Kidney capillary endothelial cell (primary cell): ENCODE measurements at places on chromosomes 7 and 10.

DNA sequence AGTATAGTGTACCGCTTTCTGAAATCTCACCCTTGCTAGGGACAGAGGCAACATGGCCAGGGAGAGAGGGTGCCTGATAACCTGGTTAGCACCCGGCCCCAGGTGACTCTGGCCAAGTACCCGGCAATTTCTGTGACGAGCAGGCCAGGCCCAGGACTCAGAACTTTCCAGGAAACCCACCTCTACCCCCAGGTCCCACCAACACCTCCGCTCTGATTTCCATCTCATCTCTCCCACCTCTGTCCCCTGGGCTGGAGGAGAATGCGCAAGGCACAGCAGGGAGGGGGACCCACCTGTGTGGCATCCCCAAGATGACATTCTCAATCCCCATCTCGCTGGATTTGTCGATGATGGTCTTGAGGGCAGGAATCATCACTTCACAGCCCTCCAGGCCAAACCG lies 11.6 kb downstream of the OGDHL start:
- DNase-seq: no peak

GRCh38 chr10:48657416-48657815 lies 27.3 kb upstream of the WDFY4 start:
- no peak for DNase-seq

GRCh38 chr10:42866115-42866995 lies 83.8 kb downstream of the BMS1 start:
- peak; percentile 69 for DNase-seq

GRCh38 chr10:32211046-32211363 lies 136.0 kb downstream of the EPC1 start:
- DNase-seq: no peak

GRCh38 chr7:8263048-8263447 lies 1.1 kb upstream of the ICA1 start:
- DNase-seq: no peak

- DNase-seq: no peak
Measured at GRCh38 chr10:95628786-95629185, 27.7 kb downstream of the ALDH18A1 start.

DNA sequence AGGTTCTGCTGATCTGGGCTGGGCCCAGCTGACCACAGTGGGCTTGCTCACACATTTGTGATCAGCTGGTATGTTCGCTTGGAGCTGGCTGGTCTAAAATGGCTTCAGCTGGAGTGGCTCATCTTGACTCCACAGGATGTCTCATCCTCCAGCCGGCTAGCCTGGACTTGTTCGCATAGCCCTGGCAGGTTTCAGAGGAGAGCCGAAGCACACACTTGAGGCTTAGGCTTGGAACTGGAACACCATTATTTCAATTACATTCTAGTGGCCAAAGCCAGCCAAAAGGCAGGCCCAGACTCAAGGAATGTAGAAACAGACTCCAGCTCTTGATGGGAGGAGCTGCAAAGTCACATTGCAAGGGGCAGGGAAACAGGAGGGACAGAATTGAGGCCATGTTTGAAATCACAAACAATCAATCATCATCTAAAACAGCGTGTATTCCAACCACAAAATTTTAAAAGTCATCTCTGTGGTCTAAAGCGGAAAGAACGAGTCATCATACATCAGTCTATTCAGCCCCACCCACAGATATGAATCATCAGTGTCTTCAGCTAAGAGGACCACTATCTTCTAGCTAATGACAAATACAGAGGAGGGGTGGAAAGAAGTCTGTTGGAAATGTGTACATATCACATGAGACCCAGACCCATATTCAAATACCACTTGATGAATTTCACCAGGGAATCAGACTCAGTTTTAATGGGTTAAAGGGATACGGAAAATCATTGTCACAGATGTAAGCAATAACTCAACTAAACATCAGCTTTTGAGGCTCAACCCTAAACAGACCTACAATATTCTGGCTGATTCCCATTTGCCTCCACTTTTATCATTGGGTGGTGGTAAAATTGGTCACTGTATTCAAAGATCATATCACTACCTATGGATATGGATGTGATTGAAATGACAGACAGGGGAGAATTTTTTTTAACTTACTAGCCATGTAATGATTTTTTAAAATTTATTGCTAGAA lies 139.0 kb upstream of the MKLN1 start:
- DNase-seq: peak; percentile 29

DNA sequence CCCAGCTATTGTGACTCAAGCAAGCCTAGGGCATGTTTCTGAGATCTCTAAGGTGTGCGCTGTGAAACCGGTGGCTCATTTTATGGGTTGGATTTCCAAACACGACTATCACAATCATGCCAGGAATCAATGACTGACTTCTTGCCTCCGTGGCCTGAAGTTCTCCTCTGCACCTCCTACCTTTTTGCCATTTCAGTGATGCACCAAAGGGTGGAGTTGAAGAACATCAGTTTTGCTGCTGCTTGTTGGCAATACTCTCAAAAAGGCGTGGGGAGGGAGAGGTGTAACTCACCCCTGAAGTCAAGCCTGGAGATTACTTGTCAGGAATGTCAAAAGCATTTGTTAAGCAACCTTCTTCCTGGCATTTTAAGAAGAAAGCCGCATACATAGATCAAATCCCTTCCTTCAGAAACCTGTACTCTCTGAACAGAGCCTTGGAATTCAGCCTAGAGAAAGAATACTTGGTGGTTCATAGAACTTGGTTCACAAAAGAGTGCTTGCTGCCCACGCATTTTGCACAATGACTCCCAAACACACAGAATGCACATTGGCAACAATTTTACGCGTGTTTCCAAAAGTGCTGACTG lies 41.0 kb downstream of the KIAA1217 start:
- DNase-seq: no peak

GRCh38 chr7:18154726-18155125 lies 127.1 kb upstream of the PRPS1L1 start:
- DNase-seq: no peak

- no peak for DNase-seq
Measured at GRCh38 chr7:118793582-118793981, 569.1 kb downstream of the ANKRD7 start.

DNA sequence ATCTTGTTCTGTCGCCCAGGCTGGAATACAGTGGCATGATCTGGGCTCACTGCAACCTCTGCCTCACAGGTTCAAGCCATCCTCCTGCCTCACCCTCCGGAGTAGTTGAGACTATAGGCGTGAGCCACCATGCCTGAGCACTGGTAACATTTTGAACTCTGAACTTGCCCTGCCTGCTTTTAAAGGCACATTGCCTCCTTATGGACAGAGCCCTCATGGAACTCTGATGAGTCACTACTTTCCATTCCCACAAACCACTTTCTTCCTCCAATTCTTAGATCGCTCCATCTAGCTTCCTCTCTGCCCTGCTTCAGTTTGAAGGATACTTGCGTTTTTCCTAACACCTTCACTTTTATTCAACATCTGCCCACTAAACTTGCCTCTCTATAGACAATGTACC lies 38.1 kb downstream of the PRPS1L1 start:
- DNase-seq: no peak

DNA sequence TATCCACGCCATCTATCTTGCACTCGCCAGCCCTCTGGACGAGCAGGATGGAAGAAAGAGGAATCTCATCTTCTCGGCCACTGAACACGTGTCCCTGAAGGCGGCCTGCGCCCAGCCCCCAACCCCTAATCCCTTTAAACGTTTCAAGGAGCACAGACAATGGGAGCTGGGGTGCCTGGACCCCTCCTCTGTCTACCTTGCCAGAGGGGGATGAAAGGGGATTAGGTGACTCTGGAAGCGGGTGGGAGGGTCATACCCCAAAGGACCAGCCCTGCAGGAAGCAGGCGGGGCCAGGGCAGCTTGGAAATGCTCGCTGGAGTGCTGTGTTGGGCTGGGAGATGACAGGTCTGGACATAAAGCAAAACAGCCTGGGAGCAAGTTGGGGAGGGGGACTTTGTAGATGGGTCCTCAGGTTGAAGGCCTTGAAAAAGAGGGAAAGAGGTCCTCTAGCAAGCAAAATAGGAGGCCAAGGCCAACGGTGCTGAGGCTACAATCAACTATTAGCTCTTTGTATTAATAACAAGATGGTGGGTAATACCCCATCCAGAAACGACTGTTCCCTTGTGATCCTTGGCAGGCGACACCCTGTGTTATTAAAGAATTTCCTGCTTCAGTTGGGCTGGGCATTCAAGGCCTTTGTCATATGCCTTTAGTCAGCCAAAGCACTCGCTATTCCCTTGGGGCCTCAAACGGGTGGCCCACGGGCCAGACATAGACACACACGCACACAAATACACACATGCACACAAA lies 126.5 kb upstream of the UNC5B start:
- no peak for DNase-seq

GRCh38 chr7:131489196-131489595 lies 67.2 kb downstream of the PODXL start:
- DNase-seq: no peak

DNA sequence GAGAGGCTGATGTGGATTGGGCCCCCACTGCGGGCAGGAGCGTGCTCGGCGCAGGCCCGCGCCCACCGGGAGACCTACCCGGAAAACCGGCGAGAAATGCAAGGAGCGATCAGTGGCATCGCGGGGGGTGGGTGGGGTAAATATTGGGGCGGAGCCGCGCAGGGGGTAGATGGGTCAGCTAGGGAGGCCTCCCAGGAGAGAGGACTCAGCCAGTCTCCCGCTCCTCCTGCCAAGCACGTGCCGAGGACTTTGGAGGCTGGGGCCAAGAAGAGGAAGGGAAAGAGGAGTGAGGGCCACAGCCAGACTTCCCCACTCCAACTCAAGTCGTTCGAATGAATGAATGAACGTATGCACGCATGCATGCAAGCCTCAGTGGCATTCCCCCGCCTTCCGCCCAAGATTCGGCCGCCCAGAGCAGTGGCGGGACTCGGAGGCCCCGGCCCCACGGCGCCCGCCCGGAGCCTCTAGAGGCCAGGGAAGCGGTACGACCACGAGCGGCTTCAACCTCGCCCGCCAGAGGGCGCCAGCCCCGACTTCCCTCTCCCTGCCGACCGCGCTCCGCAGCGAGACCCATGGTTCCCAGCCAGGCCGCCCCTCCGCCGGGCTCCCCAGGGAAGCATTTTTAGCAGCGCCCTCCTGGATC lies 3.6 kb downstream of the NPM3 start:
- DNase-seq: peak; percentile 68

DNA sequence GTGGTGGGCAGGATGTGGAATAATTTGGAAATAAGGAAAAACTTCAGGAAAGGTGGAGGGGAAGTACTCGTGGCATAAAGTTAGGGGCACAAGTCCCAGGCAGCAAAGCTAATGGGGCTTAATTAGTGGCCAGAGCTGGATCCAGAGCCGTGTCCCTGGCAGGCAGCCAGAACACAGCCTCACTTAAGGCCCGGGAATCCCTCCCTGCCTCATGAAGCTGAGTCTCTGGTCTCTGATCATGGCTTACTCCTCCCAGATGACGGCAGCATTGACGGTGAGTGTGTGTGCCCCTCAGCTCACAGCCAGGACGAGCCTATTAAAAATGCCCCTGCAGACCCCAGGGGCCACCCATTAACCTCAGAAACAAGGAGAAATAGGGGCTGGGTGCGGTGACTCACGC lies 48.2 kb upstream of the NPTX2 start:
- no peak for DNase-seq
